Thoracic aorta endothelial cell (primary cell): ENCODE measurements at places on chromosomes 3 and 15. TPM values are rescaled to one million over a fixed set of nuclear protein-coding genes. Genes with fewer than 3 reads are reported as not detected.

The MYLK gene
- 17.8 and 41.6 TPM in 2 replicates for total RNA-seq

The BNIP2 gene
- 256 and 296 TPM in 2 replicates for total RNA-seq

The MYD88 gene
- total RNA-seq = 12.8 and 13.1 TPM in 2 replicates

The CSPG5 gene
- total RNA-seq = 0.40 and 0.79 TPM in 2 replicates

The HYKK gene
- 2.1 and 3.4 TPM in 2 replicates for total RNA-seq

The MRPS11 gene
- total RNA-seq = 32.7 and 37.9 TPM in 2 replicates

The SV2B gene
- not detected in 2 replicates for total RNA-seq

The SPESP1 gene
- total RNA-seq = 2.1 and 3.4 TPM in 2 replicates

The GLDN gene
- not detected in 2 replicates for total RNA-seq

The DPPA4 gene
- total RNA-seq = not detected in 2 replicates

The PPP1R14D gene
- not detected in 2 replicates for total RNA-seq
